ENCODE measurements at places on chromosomes 2 and 18.

GRCh38 chr2:588074-588645 lies 89.0 kb downstream of the TMEM18 start:
- DNase-seq, result no peak

DNA sequence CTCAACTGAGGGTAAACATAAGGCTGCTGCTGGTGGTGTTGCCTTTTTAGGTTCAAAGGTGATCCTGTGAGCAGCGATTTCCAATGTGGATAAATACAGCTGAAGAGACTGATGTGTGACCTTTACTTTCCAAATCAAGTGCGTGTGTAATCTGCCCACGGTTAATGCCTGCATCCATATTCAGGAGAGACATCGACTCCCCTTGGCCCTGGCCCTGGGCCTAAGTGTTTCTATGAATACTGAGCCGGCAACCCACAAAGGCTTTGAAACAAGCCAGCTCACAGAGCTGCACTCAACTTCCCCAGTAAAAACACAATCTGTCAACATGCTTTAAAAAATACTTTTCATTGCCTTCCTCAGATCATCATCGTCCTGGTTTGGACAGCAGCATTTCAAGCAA lies 1026.6 kb downstream of the TMEM182 start:
- no peak for DNase-seq

- no peak for DNase-seq
Observed at GRCh38 chr2:61263830-61264229, 101.8 kb downstream of the C2orf74 start.

- no peak for DNase-seq
Observed at GRCh38 chr18:43671431-43671830, 394.1 kb upstream of the SYT4 start.

- DNase-seq, result no peak
Observed at GRCh38 chr2:38727661-38728060, 23.5 kb downstream of the SRSF7 start.

DNA sequence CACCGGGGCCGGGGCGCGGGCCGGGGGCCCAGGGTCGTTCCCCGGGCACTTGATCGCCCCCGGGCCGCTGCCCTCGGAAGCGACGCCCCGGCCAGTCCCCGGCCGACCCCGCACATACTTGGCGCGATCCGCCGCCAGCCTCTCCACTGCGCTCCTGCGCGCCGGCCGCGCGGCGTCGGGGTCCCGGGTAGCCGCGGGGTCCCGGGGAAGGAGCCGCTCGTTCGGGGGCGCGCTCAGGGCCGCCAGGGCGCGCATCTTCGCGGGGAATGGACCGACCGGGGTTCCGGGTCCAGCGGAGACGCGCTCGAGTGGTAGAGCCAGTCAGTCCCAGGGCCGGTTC lies 204 bp downstream of the FAM110C start:
- no peak for DNase-seq

- DNase-seq, result no peak
Observed at GRCh38 chr2:24771061-24771460, 22.1 kb downstream of the PTRHD1 start.

DNA sequence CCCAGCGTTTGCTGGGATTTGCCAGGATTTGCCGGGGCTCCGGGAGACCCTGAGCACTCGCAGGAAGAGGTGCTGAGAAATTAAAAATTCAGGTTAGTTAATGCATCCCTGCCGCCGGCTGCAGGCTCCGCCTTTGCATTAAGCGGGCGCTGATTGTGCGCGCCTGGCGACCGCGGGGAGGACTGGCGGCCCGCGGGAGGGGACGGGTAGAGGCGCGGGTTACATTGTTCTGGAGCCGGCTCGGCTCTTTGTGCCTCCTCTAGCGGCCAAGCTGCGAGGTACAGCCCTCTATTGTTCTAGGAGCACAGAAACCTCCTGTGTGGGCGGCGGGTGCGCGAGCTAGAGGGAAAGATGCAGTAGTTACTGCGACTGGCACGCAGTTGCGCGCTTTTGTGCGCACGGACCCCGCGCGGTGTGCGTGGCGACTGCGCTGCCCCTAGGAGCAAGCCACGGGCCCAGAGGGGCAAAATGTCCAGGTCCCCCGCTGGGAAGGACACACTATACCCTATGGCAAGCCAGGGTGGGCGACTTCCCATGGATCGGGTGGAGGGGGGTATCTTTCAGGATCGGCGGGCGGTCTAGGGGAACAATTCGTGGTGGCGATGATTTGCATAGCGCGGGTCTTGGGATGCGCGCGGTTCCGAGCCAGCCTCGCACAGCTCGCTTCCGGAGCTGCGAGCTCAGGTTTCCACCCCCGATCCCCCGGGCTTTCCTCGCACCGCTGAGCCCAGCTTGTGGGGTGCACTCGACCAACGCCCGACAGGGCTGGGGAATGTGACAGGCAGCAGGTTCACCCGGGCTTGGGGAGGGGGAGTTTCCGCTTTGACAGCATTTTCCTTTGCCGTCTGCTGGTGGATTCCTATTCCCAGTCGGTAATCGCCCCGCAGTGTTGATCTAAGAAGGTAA lies 2.8 kb downstream of the ONECUT2 start:
- peak; percentile 44 for DNase-seq

- DNase-seq, result no peak
Observed at GRCh38 chr2:133571249-133571648, 3.0 kb upstream of the NCKAP5 start.

DNA sequence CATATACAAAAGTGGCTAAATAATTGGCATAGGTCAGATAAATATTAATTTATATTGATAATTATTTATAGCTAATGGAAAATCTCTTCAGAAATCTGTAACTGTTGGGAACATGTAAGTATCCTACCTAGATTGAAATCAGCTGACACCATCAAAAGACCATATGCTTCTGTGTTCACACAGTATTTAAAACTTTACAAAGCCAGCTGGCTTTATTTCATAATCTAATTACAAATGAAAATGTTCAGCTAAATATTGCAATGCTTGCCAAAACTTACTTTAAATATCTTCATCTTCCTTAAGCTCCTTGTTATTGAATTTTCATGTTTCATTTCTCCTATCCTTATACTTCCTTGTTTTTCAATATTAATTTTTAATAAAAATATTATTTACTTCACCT lies 190.9 kb upstream of the DOK6 start:
- DNase-seq, result no peak

DNA sequence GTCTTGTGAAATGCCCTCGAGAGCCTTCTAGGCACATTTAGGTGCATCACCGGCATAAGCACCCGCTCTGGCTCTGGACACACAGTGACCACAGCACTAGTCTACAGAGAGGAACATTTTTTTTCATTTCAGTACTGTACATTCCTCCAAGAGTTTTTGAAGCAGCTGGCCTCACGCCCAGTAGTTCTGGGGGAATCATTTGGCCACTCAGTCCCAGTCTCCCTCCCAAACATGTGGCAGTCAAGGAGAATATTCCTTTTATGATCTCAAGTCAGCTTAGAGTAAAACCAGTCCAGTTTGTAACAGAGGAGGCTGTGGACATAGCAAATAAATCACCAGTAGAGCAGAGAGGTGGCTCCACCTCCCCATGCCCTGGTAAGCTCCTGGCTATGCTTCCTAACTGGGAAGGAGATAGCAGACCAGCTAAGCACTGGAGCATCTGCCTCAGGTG lies 48.1 kb downstream of the KCNE4 start:
- DNase-seq, result no peak

- DNase-seq, result no peak
Observed at GRCh38 chr2:123928358-123928757, 96.7 kb upstream of the CNTNAP5 start.

DNA sequence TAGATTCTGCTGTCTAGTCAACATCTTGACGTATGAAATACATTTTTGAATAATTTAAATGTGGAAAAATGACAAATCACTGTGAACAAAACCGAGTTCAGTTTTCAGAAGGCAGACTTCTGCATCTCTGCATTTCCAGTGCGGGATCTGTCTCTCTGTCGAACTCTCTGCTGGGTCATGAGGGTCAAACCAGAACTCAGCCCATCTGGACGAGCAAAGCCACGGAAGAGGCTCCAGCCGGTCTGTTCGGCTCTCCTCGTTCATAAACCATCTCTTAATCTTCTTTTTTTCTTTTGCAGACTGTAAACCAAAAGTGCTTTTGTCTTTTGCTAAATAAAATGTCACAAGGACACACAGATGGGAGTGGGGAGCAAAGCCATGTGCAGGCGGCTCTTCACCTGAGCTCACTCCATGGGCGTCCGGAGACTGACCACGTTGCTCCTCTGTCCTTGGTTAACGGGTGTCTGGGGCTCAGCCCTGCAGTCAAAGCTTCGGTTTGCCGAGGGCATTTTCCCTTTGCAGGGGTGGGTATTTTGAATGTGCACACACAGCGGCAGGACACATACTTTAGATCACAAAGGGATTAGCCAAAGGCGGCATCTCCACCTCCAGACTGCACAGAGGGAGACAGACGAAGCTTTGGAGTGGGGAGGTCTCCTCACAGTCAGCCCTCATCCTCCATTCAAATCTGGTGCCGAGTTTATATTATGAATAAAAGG lies 737.9 kb upstream of the SALL3 start:
- no peak for DNase-seq

GRCh38 chr2:213627835-213628460 lies 343.7 kb downstream of the SPAG16 start:
- no peak for DNase-seq

DNA sequence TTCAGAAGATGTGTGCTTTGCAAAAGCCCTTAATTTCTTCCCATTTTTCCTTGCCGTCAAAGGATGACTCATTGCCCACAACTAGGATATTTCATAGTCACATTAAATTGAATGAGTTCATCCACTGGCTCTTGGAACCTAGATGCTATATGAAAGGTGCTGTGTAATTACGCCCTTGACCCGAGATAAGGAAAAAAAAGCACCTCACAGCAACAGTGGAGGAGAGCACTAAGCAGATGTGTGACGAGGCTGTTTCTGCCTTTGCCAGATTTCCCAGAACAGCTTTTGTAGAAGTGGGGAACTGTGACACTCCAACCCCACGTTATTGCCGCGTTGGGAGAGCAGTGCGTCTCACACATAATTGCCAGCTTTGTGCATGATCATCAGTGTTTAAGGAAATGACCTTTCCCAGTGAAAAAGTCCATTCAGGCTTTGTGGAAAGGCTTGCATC lies 33.3 kb upstream of the TMEM87B start:
- no peak for DNase-seq

GRCh38 chr2:224098481-224099230 lies 59.6 kb upstream of the SERPINE2 start:
- DNase-seq, result peak; percentile 8

DNA sequence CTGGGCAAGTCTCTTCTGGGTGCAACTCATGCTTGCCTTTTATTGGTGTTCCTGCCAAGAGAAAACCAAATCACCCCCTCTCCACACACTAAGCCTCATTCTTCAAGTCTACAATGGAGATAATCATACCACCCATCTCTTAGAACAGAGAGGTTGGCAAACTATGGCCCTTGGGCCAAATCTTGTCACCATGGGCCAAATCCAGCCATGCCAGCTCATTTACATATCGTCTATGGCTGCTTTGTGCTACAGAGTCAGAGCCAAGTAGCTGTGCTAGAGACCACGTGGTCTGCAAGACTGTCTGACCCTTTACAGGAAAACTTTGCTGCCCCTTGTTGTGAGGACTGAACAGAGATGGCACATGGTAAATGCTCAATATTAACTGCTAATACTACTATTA lies 270.3 kb upstream of the PARD3B start:
- no peak for DNase-seq

All from LNCaP clone FGC (cell line).